ENCODE measurements at places on chromosomes 1 and 21.

- DNase-seq, result no peak
Measured at GRCh38 chr1:20086800-20087199, 16.8 kb downstream of the PLA2G5 start.

DNA sequence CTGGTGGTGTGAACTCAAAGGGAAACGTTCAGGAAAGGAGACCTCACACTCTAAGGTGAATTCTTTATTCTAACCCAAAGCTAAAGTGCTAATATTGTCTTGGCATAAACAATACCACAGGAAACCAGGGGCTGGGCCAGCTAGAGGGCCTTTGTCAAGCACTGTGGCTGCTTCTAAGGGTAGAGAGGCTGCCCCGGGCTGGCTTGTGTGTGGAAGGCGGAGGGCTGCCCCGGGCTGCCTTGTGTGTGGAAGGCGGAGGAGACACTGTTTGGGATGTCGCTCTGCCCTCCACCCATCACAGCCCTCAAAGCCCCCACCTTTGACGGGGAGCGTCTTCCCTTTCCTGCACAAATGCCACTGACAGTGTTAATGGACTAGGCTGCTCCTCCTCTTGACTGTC is 216.8 kb downstream of the TOMM20 start:
- no peak for DNase-seq

GRCh38 chr1:209727785-209728184 is 23.1 kb downstream of the HSD11B1 start:
- no peak for DNase-seq

DNA sequence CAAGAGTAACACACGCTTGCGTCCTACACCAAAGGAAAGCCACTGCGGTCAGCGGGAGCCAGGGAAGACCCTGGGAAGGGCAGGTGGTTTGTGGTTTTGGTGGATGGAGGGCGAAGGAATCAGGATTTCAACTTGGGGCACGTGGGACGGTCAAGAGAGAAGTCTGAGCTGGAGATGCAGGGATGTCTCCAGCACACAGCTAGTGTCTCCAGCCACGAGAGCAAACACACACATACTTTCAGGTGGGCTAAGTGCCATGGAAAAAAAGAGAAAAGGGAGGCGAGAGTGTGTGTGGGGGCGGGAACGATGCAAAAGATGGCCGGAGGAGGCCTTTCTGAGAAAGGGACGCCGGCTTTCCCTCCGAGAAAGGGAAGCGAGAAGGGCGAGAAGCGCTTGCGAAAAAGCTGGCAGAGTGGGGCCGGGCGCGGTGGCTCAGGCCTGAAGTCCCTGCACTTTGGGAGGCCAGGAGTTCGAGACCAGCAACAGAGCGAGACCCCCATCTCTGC is 1.4 kb upstream of the SRRM1 start:
- no peak for DNase-seq

DNA sequence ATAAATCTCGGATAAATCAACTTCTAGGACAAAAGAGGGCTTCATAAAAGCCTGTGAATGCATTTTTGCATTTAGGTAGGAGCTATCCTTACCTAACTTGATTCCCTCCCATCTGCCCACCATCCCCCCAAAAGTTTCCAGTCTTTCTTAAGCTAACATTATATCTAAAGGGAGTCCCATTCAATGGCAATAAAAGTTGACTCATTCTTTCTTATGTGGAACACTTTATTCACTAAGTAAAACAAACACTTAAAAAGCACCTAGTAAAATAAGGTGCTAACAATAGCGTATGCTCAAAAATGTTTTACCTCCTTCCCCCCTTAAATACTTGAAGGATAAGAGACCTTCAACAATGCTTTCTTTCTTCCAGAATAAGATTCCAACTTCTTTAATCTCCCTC is 83.8 kb downstream of the GON4L start:
- no peak for DNase-seq

- no peak for DNase-seq
Measured at GRCh38 chr1:221774054-221774842, 32.4 kb upstream of the DUSP10 start.

DNA sequence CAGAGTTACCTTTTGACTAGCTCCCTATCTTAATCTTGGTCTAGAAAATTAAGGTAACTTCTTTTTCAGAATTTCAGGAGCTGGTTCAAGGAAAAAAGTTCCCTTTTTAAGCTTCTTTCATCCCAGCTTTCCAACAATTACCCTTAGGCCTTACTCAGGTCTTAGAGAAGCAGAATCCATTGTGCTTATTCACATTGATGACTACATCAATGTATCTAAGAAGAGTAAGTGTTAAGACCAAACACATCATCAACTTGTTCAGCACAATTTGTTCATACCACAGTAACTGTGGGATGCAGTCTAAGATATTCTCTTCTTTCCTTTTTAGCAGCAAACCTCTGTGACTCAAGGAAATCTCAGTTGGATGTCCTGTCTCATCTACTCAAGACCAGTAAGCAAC is 4.1 kb downstream of the MRPL9 start:
- DNase-seq, result no peak

- no peak for DNase-seq
Measured at GRCh38 chr1:168088511-168089325, 48.0 kb downstream of the GPR161 start.

- DNase-seq, result no peak
Measured at GRCh38 chr1:34825455-34826091, 32.8 kb downstream of the GJA4 start.

- DNase-seq, result no peak
Measured at GRCh38 chr21:34080710-34081109, 7.3 kb downstream of the MRPS6 start.

DNA sequence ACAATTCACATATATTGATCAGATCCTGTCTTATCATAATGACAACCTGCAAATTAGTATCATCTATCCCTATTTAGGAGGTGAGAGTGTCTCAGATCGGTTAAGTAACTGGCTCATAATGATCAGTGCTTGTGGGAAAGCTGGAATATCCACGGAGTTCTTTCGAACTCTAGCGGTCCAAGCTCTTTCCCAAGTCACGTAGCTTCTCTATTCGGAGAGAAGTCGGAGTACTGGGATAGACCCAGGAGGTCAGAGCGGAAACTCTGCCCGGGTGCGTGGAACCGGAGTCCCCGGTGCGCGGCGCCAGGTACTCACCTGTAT is 339 bp downstream of the PTGS2 start:
- no peak for DNase-seq

GRCh38 chr1:5597171-5597850 is 394.9 kb downstream of the NPHP4 start:
- no peak for DNase-seq

DNA sequence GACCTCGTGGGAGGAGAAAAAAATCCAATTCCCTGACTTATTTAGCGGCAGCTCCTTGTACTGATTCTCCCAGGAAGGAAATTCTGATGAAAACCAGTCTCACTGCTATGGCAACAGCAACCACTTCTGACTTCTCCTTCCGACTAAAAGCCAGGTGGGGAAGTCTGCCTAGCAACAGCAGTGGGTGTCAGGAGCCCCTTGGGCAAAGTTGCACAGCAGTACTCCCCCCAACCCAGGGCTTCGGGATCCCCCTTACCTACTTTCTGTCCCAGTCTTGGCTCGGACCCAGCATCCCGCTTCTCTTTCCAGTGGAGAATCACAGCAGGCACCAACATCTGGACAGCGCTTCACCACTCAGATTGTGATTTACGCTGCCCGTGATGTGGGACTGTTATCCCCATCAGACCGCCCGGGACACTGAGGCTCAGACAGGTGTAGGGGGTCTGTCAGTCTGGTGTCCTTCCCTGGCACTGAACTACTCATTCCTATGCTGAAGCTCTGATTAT is 24.6 kb downstream of the NKAIN1 start:
- no peak for DNase-seq

DNA sequence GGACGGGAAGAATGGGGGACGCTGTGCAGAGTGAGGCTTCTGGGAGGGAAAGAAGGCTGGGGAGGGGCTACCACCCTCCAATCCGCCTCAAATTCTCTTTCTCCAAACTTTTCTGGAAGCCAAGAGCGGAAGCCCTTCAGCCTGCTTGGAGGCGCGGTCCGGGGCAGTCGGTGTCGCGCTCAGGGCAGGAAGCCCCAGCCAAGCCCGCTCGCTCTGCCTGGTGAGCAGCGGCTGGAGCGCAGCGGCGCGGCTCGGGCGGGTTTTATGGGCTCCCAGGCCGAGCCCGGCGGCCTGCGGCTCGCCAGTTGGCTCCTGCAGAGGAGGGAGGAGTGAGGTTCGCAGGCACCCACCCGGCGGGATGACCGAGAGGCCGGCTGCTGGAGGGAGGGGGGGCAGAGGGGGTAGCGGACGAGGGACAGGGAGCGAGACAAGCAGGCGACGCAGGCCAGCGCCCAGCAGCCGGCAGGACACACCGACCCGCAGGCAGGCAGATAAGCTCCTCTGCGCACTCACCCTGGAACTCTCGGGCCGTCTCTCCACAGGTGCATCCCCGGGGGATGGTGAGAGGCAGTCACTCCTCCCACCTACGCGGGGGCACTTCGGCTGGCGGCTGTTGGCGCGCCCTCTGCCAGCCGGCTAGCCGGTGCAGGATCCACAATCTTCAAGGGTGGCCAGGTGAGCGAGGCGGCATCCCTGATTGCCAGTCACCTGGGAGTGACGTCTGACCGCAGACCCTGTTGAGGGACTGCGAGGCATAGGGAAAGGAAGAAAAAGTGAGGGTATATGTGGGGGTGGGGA is at the start of gene AVPR1B:
TSS of gene AVPR1B (minus strand) at position 238 of the 798 bp plus-strand sequence. CDS start 498 bp downstream, outside the sequence.
- no peak for DNase-seq

- peak; percentile 41 for DNase-seq
Measured at GRCh38 chr21:32569261-32570230, 15.8 kb downstream of the TCP10L start.

DNA sequence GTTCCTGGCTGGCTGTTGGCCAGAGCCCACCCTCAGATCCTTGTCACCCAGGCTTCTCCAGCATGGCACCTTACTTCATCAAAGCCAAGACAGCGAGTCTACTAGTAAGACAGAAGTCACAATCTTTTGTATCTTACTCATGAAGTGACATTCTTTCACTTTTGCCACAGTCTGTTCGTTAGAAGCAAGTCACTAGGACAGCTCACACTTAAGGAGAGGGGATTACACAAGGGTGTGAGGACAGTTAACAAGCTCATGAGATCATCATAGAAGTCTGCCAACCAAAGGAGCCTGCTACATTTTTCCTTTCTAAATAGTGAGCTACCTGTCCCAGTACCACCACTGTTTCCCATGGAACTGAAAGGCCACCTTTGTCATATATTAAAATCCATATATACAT is 61.5 kb downstream of the PACC1 start:
- DNase-seq, result no peak
